ENCODE measurements at places on chromosomes 16 and 17. TPM values are rescaled to one million over a fixed set of nuclear protein-coding genes. Genes with fewer than 3 reads are reported as not detected.

DNA sequence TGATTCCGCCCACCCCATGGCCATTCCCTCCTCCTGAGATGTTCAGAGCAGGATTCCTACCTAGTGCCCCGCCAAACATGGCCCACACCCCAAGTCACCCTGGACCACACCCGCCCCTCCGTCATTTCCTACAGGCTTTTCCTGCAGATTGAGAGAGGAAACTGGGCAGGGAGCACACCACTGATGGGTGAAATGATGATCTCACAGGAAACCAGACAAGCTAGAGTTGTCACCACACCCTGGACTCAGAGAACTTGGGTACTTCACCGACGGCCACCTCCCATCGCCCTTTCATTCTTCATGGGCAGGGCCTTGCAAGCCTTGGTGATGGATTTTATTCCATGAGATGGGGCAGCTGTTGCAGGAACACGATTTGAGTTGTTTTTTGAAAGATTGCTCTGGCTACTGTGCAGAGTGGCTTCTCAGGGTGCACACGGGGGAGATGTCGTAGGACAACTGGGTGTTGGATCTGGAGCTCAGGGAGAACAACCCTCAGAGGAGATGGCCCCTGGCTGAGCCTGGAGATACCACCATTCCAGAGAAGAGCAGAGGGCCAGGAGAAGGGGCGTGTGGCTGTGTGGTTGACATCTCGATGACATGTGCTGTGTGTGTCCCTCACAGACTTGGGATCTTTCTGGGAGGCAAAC lies 7.4 kb upstream of the B9D1 start:
- peak overlapping the region; percentile 95 for H3K27ac ChIP-seq
- DNase-seq: peak; percentile 60
- peaks cover 66% of the 10 kb centered on the region for H3K4me1 ChIP-seq
- H3K27me3 ChIP-seq: no peaks in the 10 kb centered on the region
- H3K4me3 ChIP-seq: peak overlapping the region; percentile 66

GRCh38 chr17:31113939-31114338 lies 19.2 kb downstream of the NF1 start:
- H3K36me3 ChIP-seq: no peaks in the 10 kb centered on the region
- H3K4me1 ChIP-seq: peaks cover 4% of the 10 kb centered on the region
- H3K27me3 ChIP-seq: no peaks in the 10 kb centered on the region
- no peak for DNase-seq
- no peak overlapping the region for H3K27ac ChIP-seq
- H3K4me3 ChIP-seq: no peak overlapping the region

Gene KRT31
- not detected for total RNA-seq

Gene ACSM2A
- not detected for total RNA-seq

DNA sequence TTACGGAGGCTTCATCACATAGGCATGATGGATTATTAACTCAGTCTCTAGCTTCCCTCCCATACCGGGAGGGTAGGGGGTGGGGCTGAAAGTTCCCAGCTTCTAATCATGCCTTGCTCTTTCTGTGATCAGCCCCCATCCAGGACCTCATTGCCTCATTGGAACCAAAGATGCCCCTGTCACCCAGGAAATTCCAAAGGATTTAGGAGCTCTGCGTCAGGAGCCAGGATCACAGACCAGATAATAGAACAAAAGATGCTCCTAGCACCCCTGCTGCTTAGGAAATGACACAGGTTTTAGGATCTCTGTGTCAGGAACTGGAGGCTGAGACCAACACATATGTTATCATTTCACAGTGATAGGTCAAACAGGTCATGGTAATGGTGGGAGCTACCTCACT lies 9.7 kb downstream of the USB1 start:
- H3K27ac ChIP-seq: no peak overlapping the region
- DNase-seq: no peak
- H3K4me3 ChIP-seq: no peak overlapping the region
- H3K27me3 ChIP-seq: no peaks in the 10 kb centered on the region

GRCh38 chr16:46832757-46833459 lies 1.9 kb upstream of the C16orf87 start:
- no peak for DNase-seq
- H3K4me1 ChIP-seq: peaks cover 27% of the 10 kb centered on the region
- H3K36me3 ChIP-seq: peaks cover 7% of the 10 kb centered on the region

DNA sequence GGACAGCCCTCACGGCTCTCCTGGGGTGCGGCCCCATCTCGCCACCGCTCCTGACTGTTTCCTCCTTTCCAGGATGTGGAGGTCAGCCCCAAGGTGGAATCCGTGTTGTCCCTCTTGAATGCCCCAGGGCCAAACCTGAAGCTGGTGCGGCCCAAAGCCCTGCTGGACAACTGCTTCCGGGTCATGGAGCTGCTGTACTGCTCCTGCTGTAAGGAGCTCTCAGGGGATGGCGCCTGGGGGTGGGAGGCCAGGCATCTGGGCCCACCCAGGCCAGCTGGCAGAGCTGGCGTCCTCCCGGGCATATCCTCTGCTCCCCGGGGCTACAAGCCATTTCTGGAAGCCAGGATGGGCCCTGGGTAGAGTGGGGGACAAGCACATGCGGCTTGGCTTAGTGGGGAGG lies 13.2 kb downstream of the IL34 start:
- H3K27ac ChIP-seq: no peak overlapping the region
- H3K4me1 ChIP-seq: peaks cover 3% of the 10 kb centered on the region
- H3K27me3 ChIP-seq: no peaks in the 10 kb centered on the region
- no peaks in the 10 kb centered on the region for H3K36me3 ChIP-seq

Gene CORO6
- 3.1 TPM for total RNA-seq

Gene VWA3A
- 0.15 TPM for total RNA-seq

- no peak overlapping the region for H3K27ac ChIP-seq
- no peak for DNase-seq
- H3K4me1 ChIP-seq: no peaks in the 10 kb centered on the region
- H3K36me3 ChIP-seq: peaks cover 28% of the 10 kb centered on the region
- H3K27me3 ChIP-seq: no peaks in the 10 kb centered on the region
- no peak overlapping the region for H3K4me3 ChIP-seq
These were observed 32.9 kb downstream of the ABHD15 start for GRCh38 chr17:29533976-29534375.

Gene BRCA1
- total RNA-seq: 76.0 TPM

Measured in activated CD4-positive, alpha-beta T cell treated with anti-CD3 and anti-CD28 coated beads, Interleukin-2, amount 10 ng/mL, durations not matched to agents 7 days and 5 days (primary cell).